ENCODE measurements at places on chromosomes 2 and 18.

GRCh38 chr2:1612391-1613077 is 131.8 kb downstream of the PXDN start:
- DNase-seq = no peak

DNA sequence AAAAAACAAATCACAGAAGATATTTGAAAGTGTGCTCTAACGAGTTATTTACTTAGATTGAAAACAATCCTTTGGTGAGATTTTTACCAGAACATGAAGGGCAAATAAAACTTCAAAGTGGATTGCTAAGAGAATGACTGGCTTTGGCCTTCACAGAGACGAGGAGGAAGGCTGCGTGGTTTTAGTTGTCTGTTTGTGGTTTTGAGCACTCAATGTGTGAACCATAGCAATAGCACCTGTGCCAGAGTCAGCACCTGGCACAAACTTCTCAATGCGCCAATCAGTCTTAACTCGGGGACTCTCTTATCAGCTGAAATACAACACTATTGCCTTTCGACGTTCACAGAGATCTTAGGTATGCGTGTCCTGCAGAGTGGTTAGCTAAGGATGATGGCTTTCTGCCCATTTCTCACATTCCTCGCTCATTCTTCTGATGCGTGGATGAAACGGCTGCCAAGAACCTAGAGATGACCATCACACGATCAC is 70.0 kb downstream of the MBP start:
- DNase-seq = peak; percentile 68

- DNase-seq = no peak
Measured at GRCh38 chr2:170679607-170680079, 35.5 kb upstream of the SP5 start.

DNA sequence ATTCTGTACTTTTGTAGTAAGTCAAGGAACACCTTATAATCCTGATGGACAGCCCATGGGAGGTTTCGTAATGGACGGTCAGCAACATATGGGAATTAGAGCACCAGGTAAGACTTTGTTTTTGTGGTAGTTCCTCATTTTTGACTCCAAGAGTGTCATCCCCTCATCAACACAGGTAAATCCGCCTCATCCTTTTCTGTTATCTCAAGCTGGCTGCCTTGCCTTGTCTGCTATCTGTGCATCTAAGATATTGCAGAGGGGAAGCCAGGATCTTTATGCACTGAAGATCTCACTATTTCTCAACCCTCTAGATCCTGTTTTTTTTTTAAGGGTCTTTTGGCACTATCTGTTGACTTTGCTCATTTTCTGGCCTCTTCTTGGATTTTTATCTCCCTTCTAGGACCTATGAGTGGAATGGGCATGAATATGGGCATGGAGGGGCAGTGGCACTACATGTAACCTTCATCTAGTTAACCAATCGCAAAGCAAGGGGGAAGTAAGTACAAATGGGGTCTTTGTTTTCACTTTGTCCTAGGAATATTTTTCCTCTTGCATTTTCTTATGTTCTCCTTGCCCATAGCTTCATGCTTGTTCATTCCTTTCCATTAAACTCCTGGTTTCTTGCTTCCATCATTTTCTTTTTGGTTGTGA is 133.8 kb downstream of the MEIS1 start:
- DNase-seq = no peak

GRCh38 chr18:3211236-3211992 is 8.4 kb downstream of the MYOM1 start:
- DNase-seq = peak; percentile 50

- peak; percentile 75 for DNase-seq
Measured at GRCh38 chr2:100260712-100261620, 61.3 kb downstream of the LONRF2 start.

DNA sequence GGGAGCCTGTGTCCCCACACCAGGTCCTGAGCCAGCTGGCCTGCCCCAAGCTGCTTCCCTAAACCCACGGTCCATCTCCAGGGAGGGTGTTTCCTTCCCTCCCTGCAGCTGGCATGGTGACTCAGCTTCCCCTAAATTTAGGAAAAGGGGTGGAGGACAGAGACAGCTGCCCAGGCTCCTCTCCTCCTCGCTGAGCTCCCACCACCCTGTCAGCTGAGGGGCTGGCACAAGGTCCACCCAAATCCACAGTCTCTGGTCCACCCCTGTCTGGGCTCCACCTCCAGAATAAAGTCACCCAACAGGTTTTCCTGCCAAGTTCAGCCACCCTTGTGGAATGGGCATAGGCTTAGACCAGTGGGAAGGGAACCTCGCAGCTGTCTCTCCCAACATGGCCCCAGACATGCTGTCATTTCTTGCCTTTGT is 156.5 kb downstream of the TNS1 start:
- no peak for DNase-seq

GRCh38 chr2:106180602-106181001 is 13.5 kb downstream of the UXS1 start:
- no peak for DNase-seq

- DNase-seq = no peak
Measured at GRCh38 chr2:159432610-159433009, 146.1 kb upstream of the WDSUB1 start.

DNA sequence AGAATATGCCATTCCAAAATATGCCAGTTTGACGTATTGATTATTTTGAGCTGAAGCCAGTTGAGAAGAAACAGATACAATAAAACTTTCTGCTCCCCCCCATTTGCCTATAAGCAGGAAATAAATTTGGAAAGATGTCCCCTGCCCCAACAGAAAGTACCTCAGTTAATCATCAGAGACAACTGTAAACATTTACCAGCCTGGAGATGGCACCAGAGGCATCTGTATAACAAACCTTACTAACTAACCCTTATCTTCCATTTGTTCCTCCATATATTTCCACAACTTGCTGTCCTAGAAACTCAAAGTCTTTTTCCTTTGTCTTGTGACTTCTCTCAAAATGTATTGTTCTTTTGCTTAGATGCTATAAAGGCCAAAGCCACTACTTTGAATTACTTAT is 93.8 kb downstream of the AKAIN1 start:
- DNase-seq = no peak

- peak; percentile 88 for DNase-seq
Measured at GRCh38 chr2:61853847-61854563, at the start of gene FAM161A. Gene FAM161A, minus strand, starts transcription at chr2:61854060. Its CDS starts 19 bp downstream, at chr2:61854041.

- DNase-seq = no peak
Measured at GRCh38 chr2:165328272-165328671, 89.1 kb downstream of the SCN2A start.

DNA sequence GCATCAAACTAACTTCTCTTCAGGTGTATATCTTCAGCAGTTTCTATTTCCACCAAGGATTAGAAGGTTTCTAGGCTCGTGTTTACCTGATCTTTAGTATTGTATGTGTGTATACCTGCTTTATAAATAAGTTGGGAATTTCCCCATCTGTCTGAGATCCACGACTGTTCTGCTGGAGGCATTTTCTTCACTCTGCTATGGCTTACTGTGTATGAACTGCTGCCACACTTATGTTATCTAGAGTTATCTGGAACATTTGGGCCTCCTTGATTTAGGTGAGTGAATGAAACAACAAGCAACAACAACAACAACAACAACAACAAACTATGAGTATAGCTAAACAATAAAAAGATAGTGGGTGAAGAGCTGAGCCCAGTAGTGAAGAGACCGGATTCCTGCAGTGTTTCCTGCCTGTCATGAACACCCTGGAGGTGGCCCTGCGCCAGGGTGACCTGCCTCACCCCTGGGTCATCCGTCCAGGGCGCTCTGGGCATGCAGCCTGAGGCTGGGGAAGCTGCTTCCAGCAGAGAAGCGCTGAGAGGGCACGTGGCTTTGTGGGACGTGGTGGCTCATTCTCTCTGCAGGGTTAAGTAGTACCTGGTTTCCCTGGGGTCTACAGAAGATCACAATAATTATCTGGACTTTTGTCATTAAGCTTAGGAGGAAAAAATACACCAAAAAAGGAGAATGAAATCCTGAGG is 56.1 kb upstream of the GATA6 start:
- no peak for DNase-seq

DNA sequence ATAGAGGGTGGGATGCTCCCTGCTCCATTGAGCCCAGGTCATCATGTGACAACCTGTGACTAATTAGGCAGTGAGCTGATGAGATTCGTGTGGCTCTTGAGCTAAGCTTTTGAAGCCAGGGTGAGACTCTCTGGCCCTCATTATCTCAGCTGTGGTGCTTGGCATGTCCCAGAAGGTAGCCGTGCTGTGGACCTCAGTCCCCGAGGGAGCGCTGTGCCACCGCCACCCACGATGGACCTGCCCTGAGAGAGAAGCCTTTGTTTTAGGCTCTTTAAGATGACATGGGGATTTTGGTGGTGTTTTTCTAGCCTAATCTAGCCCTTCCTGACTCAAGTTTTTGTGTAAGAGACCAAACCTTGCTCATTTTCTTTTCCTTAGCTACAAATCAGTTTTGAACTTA is 66.4 kb downstream of the NEDD4L start:
- DNase-seq = no peak

DNA sequence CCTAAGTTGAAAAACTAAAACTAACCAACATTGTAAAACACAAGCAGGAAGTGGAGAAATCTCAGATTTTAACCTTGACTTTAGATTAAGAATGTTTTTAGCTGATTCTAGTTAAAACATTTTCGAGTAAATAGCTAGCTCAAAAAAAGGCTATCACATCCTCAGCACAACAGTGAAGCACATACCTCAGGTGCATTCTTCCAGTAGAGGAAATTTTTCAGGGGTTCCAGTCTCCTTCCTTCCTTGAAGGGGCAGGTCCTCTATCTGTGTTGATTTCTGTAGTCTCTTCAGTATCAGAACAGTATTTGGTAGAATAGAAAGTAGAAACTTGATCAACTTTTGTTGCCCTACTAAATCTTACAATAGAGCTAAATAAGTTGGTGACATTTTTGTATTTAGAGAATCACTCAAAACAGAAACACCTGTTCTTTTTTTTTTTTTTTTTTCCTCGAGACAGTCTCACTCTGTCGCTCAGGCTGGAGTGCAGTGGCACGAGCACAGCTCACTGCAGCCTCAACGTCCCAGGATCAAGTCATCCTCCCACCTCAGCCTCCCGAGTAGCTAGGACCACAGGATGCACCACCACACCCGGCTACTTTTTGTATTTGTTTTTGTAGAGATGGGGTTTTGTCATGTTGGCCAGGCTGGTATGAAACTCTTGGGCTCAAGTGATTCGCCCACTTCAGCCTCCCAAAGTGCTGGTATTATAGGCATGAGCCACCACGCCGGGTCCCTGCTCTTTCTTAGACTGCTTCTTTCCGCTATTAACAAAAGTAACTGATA is 6.9 kb upstream of the GPR155 start:
- DNase-seq = no peak

- peak; percentile 33 for DNase-seq
Measured at GRCh38 chr2:175036582-175037018, 31.4 kb upstream of the CHN1 start.

DNA sequence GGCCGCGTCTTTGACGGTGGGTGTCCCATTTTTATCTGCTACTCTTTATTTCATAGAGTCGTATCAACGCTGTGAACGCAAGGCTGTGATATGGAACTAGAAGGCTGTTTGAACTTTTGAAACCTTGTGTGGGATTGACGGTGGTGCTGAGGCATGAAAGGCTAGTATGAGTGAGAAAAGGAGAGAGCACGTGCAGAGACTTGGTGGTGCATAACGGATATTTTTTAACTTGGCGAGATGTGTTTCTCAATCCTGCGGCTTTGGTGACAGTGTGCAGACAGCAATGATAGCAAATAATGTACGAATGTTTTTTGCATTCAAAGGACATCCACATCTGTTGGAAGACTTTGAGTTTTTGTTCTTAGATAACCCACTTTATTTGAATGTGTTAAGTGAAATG is 6.2 kb downstream of the HES6 start:
- DNase-seq = no peak

DNA sequence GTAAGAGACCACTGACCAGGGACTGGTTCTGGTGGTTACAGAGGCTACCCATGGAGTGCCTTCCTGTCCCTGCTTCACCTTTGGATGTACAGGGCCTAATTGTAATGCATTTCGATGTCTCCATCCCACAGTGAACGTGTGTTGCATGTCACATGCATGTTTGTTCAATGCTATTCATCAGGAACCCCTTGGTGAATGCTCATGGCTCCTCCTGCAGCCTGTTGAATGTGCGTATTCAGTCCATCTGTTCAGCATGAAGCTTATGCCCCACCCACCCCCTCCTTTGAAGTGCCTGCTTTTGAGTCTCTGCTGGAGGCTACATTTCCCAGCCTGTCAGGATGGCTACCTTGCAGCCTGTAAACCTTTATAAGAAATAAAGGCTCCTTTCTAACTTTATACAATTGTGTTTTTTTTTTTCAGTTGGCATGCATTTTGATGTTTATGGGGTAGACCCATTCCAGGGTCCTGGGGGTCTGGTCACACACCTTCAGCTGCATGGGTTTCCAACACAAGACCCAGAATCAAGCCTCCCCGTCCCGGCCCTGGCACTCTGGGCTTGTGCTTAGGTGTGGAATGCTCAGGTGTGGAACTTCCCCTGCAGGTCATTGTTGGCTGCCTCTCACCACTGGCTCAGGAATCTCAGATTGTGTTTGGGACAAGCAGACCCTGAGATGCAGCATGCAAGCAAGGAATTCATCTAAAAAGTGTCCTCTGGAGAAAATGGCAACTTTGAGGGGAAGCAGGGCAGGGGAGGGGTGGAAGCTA is 238.8 kb upstream of the HDAC4 start:
- DNase-seq = no peak

GRCh38 chr2:232927793-232928550 is 57.9 kb downstream of the SNORC start:
- DNase-seq = no peak

GRCh38 chr18:64333584-64333983 is 184.7 kb upstream of the LINC00305 start:
- peak; percentile 4 for DNase-seq

DNA sequence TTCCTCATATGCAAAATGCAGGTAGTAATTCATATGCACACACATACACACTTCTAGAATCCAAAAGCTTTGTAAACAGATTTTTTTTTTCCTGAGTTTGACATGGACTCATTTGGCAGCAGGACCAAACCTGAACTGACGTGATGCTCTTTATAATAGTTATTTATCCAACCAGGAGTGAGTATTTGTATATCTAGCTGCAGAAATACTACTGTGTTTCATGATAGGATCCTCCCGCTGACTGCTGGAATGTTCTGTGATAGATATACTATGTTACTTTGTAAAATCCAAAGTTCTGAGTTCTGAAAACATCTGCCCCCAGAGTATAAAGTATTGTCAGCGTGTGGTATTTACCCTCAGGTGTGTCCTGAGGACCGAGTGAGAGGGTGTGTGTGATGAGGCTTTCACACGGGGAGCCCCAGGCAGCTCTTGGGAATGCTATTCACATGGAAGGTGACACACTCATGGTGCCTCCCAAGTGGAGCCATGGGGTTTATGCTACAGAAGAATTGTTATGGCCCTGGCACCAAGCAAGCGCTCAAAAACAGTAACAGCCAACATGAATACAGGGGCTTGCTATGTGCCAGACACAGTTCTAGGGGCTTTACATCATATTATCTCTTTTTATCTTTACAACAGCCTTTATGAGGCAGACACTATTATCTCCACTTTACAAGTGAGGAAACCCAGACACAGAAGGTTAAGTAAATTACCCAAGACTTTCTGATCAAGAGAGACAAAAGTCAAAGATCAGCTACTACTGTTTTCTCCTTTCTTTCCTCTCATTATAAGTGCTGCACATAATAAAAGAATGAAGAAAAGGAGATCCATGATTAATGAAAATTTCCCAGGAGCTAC is 16.7 kb upstream of the TXNDC2 start:
- no peak for DNase-seq

GRCh38 chr2:70767699-70768589 is at the start of gene ADD2:
Gene ADD2, minus strand, starts transcription at chr2:70768200. Its CDS starts 61,792 bp downstream, at chr2:70706408.
- DNase-seq = peak; percentile 41

Measured in fibroblast of skin of back (primary cell).